ENCODE measurements at places on chromosomes 2 and 18. TPM values are rescaled to one million over a fixed set of nuclear protein-coding genes. Genes with fewer than 3 reads are reported as not detected.
A peak's percentile ranks its signal among the peaks of the same experiment; 100 is the strongest.

DNA sequence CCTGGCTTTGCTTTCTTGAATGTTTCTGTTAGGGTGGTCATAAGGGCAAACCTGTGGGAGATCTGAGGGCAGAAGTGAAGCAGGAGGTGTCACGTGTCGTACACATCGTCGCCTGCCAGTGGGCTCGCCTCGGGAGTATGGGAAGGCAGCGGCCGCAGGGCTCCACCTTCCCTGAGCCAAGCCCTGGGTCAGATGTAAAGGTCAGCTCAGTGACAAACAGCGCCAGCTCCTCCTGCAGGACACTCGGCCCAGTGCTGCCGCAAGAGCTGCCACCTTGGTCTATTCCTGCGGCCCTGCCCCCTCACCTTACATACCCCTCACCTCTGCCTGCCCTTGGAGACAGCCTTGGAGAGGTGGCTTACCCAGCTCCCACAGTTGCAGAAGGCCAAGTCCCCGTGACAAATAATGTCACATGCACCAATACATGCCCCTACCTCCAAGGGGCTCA lies 64.2 kb downstream of the PSMG2 start:
- no peak overlapping the region for H3K27ac ChIP-seq
- DNase-seq: no peak
- no peaks in the 10 kb centered on the region for H3K36me3 ChIP-seq
- no peaks in the 10 kb centered on the region for H3K27me3 ChIP-seq
- H3K4me3 ChIP-seq: no peak overlapping the region

DNA sequence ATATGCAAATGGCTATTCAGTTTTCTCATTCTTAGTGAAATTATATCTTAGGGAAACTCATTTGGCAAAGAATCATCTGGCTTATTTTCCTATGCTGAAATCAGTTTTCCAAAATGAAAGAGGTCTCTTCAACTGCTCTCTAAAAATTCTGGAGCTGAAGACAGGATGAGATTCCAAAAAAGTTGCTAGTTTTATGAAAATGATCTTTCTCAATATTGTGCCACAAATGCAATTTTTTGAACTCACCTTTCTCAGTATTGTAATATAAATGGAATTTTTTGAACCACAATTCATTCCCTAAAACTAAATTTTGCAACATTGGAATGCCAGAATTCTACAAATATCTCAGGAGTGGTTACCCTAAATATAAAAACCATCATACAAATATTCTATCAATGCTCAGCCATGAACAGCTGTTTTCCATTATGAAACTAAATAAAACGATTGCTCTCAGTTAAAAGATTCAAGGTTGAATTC lies 147.7 kb upstream of the PKDCC start:
- no peaks in the 10 kb centered on the region for H3K36me3 ChIP-seq
- H3K4me3 ChIP-seq: no peak overlapping the region
- H3K4me1 ChIP-seq: no peaks in the 10 kb centered on the region
- H3K27me3 ChIP-seq: no peaks in the 10 kb centered on the region
- DNase-seq: no peak

Gene VWA3B
- total RNA-seq: 7.9 TPM

DNA sequence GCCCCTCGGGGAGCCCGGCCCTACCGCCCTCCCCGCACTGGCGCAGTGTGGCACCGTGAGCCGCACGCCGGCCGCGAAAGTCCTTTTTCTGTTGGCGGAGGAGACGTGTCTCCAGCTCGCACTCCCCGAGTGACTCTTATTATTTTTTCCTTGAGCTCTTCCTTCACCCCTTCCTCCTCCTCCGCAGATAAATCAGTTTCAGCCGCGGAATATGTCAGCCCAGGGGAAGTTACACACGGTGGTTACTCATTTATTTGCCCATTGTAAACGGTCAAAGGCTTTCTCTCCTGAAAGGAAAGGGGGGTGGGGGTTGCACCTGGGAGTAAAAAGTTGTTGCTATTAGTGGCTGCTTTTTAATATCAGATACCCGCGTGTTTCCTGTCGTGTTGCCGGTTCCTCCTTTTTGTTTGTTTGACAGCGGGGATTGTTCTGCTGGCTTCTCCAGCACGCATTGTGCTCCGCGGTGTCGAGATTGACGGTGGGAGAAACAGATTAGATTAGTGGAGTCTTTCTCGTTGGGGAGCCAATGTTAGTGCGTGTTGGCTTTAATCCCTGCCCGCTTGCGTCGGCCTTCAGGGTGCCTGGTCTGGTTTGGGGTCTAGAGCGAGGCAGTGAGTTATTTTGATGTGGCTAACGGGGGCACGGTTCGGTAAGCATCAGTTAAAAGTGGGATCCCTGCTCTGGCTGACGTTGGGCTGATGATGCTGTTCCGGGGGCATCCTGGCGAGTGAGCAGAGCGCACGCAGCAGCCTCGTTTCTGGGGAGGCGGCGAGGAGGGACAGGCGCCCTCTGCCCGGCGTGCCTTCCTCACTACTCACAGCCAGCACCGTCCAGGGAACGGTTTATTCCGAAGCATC lies 1.6 kb downstream of the CRIM1 start:
- H3K4me3 ChIP-seq: peak overlapping the region; percentile 86
- H3K36me3 ChIP-seq: no peaks in the 10 kb centered on the region
- peaks cover 64% of the 10 kb centered on the region for H3K4me1 ChIP-seq

- no peaks in the 10 kb centered on the region for H3K4me1 ChIP-seq
- no peak overlapping the region for H3K4me3 ChIP-seq
- H3K27ac ChIP-seq: no peak overlapping the region
- no peaks in the 10 kb centered on the region for H3K27me3 ChIP-seq
- no peaks in the 10 kb centered on the region for H3K36me3 ChIP-seq
- DNase-seq: no peak
Observed at GRCh38 chr2:151029406-151030157, 232.1 kb downstream of the RBM43 start.

Gene SERPINB12
- not detected for total RNA-seq

Gene OBSL1
- 49.4 TPM for total RNA-seq

Measured in lower lobe of right lung (tissue), 2 donors.